CD8-positive, alpha-beta memory T cell (primary cell): ENCODE measurements at places on chromosomes 1 and 21. TPM values are rescaled to one million over a fixed set of nuclear protein-coding genes. Genes with fewer than 3 reads are reported as not detected.

KRTAP12-2 gene
- total RNA-seq, result not detected

ATP6V1G3 gene
- total RNA-seq, result not detected

DNA sequence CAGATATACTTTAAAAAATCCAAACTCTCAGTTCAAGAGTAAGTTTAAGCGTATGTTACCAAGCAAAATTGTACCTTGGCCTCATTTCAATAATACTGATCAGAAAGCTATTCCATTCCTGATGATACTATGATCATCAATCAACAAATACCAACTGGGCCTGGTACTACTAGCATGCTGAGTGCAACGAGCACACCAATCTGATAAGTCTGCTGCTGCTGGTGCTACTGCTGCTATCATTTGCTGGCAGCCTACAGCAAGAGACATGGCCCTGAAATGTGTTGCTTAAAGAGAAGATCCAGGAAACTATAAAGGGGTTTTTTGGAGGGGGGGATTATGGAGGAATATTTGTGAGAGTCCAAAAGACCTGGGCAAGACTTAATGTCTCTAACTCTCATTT lies 39.7 kb downstream of the NME7 start:
- no peak for DNase-seq

DNA sequence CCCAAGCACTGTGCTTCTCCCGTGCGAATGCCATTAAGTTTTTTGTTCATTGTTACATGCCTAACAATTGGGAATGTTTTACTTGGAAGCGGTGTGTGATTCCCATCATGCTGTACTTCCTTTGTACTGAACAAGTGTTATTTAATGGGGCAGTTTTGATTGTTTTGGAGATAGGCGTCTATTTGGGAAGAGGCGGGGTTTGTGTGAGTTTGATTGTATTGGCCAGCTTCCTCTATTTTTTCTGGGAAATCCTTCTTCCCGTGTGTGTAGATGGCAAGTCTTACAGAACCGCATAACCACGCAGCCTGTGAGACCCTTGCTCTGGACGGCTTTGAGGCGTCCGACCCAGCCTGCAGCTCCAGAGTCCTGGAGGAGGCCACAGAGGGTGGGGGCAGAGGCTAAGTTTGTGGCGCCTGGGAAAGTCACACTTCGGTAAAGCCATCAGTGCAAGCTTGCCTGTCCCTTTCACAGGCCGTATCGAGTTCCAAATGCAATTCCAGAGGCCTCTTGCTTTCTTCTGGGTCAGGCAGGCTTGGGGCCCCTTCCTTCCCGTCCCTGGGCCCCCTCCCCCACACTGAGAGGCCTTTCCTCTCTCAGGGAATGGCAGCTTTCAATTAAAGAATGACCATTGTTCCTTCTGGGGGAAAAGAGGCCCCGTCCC lies 210.3 kb downstream of the TOMM20 start:
- DNase-seq, result no peak
